ENCODE measurements at places on chromosomes 12 and 14. TPM values are rescaled to one million over a fixed set of nuclear protein-coding genes. Genes with fewer than 3 reads are reported as not detected.

DNA sequence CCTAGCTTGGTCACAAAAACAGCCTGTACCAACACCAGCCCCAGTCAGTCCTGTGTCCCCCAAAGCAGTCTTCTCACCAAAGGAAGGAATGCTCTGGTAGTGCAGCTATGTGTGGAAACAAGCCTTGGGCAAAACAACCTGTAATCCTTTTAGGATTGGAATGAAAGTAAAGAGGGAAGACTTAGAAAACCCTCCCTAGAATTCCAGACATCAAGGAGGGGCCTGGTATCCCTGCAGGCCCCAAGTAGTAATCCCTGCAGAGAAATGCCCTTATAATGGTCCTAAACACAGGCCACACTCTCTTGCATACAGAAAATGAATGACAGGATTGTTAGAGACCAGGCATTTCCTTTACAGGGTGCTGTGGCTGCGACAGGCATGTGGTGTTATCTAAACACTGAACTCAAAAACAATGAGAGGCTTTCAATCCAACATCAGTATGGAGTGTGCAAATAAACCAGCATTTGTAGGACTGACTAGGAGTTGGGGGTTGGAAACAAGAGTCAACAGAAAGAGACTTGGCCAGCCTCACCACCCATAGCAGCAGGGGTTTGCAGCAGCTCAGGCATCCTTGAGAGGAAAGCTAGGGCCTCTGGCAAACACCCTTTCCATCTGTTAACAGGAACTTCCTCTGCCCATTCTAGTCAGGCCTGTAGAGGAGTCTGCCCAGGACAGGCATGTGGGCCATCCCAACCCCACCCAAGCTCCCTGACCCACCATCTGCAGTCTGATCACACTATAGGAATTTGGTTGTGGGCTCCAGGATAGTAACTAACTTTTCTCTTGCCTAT is 59.1 kb downstream of the DCAF5 start:
- no peak for DNase-seq

DNA sequence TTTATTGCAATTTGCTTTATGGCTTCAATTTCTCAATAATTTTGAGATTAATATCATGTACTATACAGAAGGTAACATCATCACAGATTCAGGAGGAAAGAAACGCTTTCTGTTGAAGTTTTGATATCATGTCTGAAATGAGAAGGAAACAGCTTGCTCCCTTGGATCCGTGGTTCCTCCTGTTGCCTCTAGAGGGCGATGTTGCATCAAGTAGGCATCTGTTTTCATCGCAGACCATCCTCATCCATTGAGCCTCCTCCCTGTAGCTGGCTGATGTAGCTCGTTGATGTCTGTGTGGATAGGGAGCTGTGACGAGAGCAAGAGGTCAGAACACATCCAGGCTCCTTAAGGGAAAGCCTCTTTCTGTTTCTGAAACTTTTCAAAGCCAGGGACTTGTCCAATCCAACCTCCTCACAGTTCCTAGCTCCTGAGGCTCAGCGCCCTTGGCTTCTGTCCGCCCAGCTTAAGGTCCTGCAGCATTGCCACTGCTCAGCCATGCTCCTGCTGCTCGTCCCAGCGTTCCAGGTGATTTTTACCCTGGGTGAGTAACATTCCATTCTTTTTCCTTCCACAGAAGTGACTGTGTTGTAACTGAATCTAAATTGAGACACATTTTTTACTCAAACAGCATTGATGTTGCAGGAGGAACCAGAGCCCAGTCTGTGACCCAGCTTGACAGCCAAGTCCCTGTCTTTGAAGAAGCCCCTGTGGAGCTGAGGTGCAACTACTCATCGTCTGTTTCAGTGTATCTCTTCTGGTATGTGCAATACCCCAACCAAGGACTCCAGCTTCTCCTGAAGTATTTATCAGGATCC is 304.8 kb upstream of the OR4E1 start:
- DNase-seq, result no peak

DNA sequence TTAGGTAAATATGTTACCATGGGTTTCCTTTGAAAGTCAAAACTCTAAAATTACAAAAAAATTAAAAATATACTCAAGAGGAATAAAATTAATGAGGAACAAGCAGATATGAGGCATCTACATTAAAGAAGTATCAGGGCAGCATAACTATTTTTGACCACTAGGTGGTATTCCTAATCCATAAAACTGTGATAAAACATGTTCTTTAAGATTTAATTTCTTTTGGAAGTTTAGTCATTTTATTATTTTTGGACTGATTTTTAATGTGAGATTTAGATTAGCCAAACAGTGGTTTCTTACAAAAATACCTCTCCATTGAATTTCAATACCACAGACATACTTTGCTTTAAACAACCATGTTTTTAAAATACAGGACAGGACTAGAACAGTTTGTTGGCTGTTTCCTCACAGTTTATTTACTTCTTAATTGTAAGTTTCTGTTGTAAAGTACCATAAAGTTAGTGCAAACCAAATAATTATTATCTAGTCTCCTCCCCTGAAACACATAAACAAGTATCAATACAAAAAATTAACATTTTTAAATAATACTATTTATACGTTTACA is 49.8 kb downstream of the NTS start:
- no peak for DNase-seq

GRCh38 chr14:20343862-20344220 is 406 bp downstream of the PARP2 start:
- DNase-seq, result no peak

- DNase-seq, result no peak
Measured at GRCh38 chr14:67440513-67440912, 28.5 kb upstream of the PLEK2 start.

The TSHR gene
- 0.15 TPM for total RNA-seq

The SIX6 gene
- total RNA-seq, result not detected

The SLC4A8 gene
- 0.35 TPM for total RNA-seq

All from left lobe of liver (tissue), 2 donors.